ENCODE measurements at places on chromosomes 6 and 20. TPM values are rescaled to one million over a fixed set of nuclear protein-coding genes. Genes with fewer than 3 reads are reported as not detected.

Gene BEND3
- total RNA-seq = 6.9 TPM

Gene TMEM14B
- total RNA-seq = 91.7 TPM

GRCh38 chr6:90107771-90108282, 188.8 kb downstream of the BACH2 start:
- H3K4me1 ChIP-seq = no peaks in the 10 kb centered on the region
- H3K27ac ChIP-seq = no peak overlapping the region
- no peaks in the 10 kb centered on the region for H3K27me3 ChIP-seq

GRCh38 chr20:38210741-38211140, 45.7 kb upstream of the TGM2 start:
- no peak overlapping the region for H3K4me3 ChIP-seq
- DNase-seq = no peak
- H3K4me1 ChIP-seq = peaks cover 7% of the 10 kb centered on the region
- H3K27ac ChIP-seq = no peak overlapping the region
- no peaks in the 10 kb centered on the region for H3K36me3 ChIP-seq
- no peaks in the 10 kb centered on the region for H3K27me3 ChIP-seq

DNA sequence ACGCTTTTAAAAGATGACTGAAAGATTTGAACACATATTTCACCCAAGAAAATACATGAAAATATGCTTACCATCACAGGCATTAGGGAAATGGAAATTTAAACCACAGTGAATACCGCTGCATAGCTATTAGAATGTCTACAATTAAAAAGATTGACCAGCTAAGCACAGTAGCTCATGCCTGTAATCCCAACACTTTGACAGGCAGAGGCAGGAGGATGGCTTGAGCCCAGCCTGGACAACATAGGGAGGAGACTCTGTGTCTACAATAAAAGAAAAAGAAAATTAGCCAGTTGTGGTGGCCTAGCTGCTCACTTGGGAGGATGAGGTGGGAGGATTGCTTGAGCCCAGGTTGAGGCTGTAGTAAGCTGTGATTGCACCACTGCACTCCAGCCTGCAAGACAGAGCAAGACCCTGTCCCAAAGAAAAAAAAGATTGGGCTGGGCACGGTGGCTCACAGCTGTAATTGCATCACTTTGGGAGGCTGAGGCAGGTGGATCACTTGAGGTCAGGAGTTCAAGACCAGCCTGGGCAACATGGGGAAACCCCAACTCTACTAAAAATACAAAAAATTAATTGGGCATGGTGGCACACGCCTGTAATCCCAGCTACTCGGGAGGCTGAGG, 163.7 kb upstream of the AKAP12 start:
- peaks cover 7% of the 10 kb centered on the region for H3K4me1 ChIP-seq
- H3K27me3 ChIP-seq = no peaks in the 10 kb centered on the region
- H3K27ac ChIP-seq = no peak overlapping the region
- no peak overlapping the region for H3K4me3 ChIP-seq

GRCh38 chr6:15338476-15338875, 92.6 kb downstream of the JARID2 start:
- no peak overlapping the region for H3K27ac ChIP-seq
- H3K4me3 ChIP-seq = no peak overlapping the region
- H3K36me3 ChIP-seq = no peaks in the 10 kb centered on the region
- no peaks in the 10 kb centered on the region for H3K27me3 ChIP-seq
- H3K4me1 ChIP-seq = peaks cover 5% of the 10 kb centered on the region
- DNase-seq = no peak

- no peaks in the 10 kb centered on the region for H3K27me3 ChIP-seq
- no peaks in the 10 kb centered on the region for H3K4me1 ChIP-seq
- no peak for DNase-seq
- H3K27ac ChIP-seq = no peak overlapping the region
- no peak overlapping the region for H3K4me3 ChIP-seq
- no peaks in the 10 kb centered on the region for H3K36me3 ChIP-seq
Observed at GRCh38 chr6:34475238-34475682, 9.4 kb downstream of the PACSIN1 start.
